A549 treated with DMSO at 1 μM for 4 hours (cell line): ENCODE measurements at places on chromosomes 7 and 10. TPM values are rescaled to one million over a fixed set of nuclear protein-coding genes. Genes with fewer than 3 reads are reported as not detected.

The LGI1 gene
- not detected in 5 replicates for total RNA-seq

The FAM180A gene
- 0.05 to 0.31 TPM (median 0.08 TPM) in 3 of 5 replicates, not detected in the others for total RNA-seq

The FAM25G gene
- total RNA-seq: 0.65 to 1.8 TPM in 2 of 5 replicates, not detected in the others

The ZNF853 gene
- 1.9 to 3.0 TPM (median 2.3 TPM) in 5 replicates for total RNA-seq

The C10orf143 gene
- total RNA-seq: 0.57 to 0.83 TPM (median 0.74 TPM) in 5 replicates

The SHTN1 gene
- total RNA-seq: 22.8 to 31.3 TPM (median 27.0 TPM) in 5 replicates

The WNT8B gene
- 0.07 TPM in 1 of 5 replicates, not detected in the others for total RNA-seq

The RASSF4 gene
- total RNA-seq: 1.2 to 1.7 TPM (median 1.5 TPM) in 5 replicates

The OPALIN gene
- not detected in 5 replicates for total RNA-seq

The MACROH2A2 gene
- 24.8 to 30.7 TPM (median 27.9 TPM) in 5 replicates for total RNA-seq

The PTTG1IP2 gene
- not detected in 5 replicates for total RNA-seq

The TAS2R60 gene
- not detected in 5 replicates for total RNA-seq

The GPC2 gene
- total RNA-seq: 0.70 to 1.4 TPM (median 1.2 TPM) in 5 replicates

The EN2 gene
- 0.47 to 1.3 TPM (median 0.99 TPM) in 5 replicates for total RNA-seq

The TBC1D12 gene
- 4.6 to 6.8 TPM (median 5.6 TPM) in 5 replicates for total RNA-seq

The NOLC1 gene
- total RNA-seq: 198 to 200 TPM (median 200 TPM) in 5 replicates

The CHST3 gene
- 40.2 to 46.6 TPM (median 42.6 TPM) in 5 replicates for total RNA-seq

The PIP gene
- not detected in 5 replicates for total RNA-seq

The PIP4K2A gene
- total RNA-seq: 20.8 to 33.0 TPM (median 26.3 TPM) in 5 replicates

The POLR3A gene
- 14.2 to 16.8 TPM (median 16.0 TPM) in 5 replicates for total RNA-seq

The C7orf57 gene
- total RNA-seq: 0.24 to 0.37 TPM (median 0.28 TPM) in 5 replicates

The GAD2 gene
- total RNA-seq: not detected in 5 replicates

The PRLHR gene
- total RNA-seq: not detected in 5 replicates

The FLNC gene
- 4.9 to 7.3 TPM (median 5.9 TPM) in 5 replicates for total RNA-seq

The ORC5 gene
- 22.8 to 32.8 TPM (median 32.5 TPM) in 5 replicates for total RNA-seq

The SPDYE6 gene
- total RNA-seq: not detected in 5 replicates

The PNLIP gene
- total RNA-seq: not detected in 5 replicates

The TMEM229A gene
- not detected in 5 replicates for total RNA-seq

The HOGA1 gene
- 0.57 to 1.2 TPM (median 0.96 TPM) in 5 replicates for total RNA-seq

The WDR86 gene
- 0.07 to 0.20 TPM (median 0.13 TPM) in 4 of 5 replicates, not detected in the other for total RNA-seq

The CYP3A4 gene
- not detected in 5 replicates for total RNA-seq

The GSTO2 gene
- total RNA-seq: 1.7 to 3.5 TPM (median 2.5 TPM) in 5 replicates

The NT5C3A gene
- total RNA-seq: 36.2 to 45.0 TPM (median 41.4 TPM) in 5 replicates

The PLEKHS1 gene
- total RNA-seq: 0.05 to 0.19 TPM (median 0.08 TPM) in 4 of 5 replicates, not detected in the other

The KEL gene
- total RNA-seq: not detected in 5 replicates

The CNNM1 gene
- 19.0 to 22.4 TPM (median 21.5 TPM) in 5 replicates for total RNA-seq

The PHKG1 gene
- 0.52 to 0.68 TPM (median 0.63 TPM) in 5 replicates for total RNA-seq

The MMD2 gene
- not detected in 5 replicates for total RNA-seq

The CYP26A1 gene
- 2.5 to 3.8 TPM (median 3.0 TPM) in 5 replicates for total RNA-seq

The RASA4B gene
- 1.4 to 1.9 TPM (median 1.7 TPM) in 5 replicates for total RNA-seq

The AMPH gene
- total RNA-seq: 0.05 to 0.09 TPM (median 0.05 TPM) in 4 of 5 replicates, not detected in the other

The TSPAN13 gene
- 10.9 to 16.1 TPM (median 13.9 TPM) in 5 replicates for total RNA-seq

The SLC39A12 gene
- total RNA-seq: not detected in 5 replicates

The TSPAN33 gene
- 4.6 to 6.8 TPM (median 6.1 TPM) in 5 replicates for total RNA-seq

The ZNF425 gene
- 1.0 to 1.3 TPM (median 1.2 TPM) in 5 replicates for total RNA-seq

The LRIT2 gene
- not detected in 5 replicates for total RNA-seq

The ACSL5 gene
- total RNA-seq: 0.13 to 0.27 TPM (median 0.21 TPM) in 5 replicates
